Esophagus squamous epithelium (tissue), 5 donors: ENCODE measurements at places on chromosomes 16 and 17. TPM values are rescaled to one million over a fixed set of nuclear protein-coding genes. Genes with fewer than 3 reads are reported as not detected.

GRCh38 chr17:51560398-51560797 is 300.1 kb downstream of the UTP18 start:
- no peak for DNase-seq

DNA sequence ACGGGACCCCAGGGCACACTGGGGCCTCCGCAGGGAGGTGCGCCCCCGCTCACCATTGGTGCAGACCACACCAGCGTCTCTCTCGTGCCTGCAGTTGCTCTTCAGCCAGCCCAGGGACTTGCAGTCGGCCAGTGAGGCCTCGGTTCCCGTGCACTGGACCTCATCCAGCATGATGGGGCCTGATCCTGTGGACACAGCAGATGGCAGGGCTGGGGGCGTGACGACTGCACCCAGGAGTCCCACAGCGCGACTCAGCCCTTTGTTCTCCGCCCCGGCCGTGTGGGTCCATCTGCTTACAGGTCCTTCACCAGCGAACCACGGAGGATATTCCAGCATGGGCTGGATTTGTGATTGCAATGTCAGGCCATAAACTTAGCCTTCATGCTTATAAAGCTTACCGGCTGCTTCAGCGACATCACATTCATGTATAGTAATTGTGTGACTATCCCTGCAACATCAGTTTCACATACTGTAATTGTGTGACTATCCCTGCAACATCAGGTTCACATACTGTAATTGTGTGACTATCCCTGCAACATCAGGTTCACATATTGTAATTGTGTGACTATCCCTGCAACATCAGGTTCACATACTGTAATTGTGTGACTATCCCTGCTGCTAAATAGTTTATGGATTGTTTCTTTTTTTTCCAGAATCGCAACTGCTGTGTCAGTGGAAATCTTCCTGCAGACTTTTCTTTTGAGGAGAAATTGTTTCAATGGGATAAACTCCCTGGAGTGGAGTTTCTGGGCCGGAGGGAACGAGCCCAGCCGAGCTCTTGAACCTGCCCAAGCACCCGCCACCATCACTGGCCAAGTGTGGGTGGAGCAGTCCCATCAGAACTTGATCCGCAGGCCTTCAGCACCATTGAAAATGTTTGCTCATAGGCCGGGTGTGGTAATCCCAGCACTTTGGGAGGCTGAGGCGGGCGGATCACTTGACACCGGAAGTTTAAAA is 4.8 kb downstream of the LGALS3BP start:
- no peak for DNase-seq

DNA sequence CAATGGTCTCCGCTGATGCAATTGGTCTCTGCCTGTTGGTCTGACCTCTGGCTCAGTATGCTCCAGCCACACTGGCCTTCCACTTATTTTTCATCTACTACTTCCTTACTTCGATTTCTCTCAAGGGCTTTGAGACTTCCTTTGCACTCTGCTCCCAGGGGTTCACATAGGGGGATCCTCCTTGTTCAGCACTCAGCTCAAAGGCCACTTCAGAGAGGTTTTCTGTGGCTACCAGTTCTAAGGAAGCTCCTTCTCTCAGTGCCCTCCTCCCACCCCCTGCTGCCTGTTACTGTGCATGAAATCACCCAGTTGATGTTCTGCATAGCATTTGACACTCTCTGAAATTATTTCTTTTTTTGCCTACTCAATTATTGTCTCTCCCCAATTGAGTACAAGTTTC is 476.4 kb downstream of the HS3ST3B1 start:
- no peak for DNase-seq

GRCh38 chr16:11306997-11307638 is 26.0 kb upstream of the PRM1 start:
- no peak for DNase-seq

DNA sequence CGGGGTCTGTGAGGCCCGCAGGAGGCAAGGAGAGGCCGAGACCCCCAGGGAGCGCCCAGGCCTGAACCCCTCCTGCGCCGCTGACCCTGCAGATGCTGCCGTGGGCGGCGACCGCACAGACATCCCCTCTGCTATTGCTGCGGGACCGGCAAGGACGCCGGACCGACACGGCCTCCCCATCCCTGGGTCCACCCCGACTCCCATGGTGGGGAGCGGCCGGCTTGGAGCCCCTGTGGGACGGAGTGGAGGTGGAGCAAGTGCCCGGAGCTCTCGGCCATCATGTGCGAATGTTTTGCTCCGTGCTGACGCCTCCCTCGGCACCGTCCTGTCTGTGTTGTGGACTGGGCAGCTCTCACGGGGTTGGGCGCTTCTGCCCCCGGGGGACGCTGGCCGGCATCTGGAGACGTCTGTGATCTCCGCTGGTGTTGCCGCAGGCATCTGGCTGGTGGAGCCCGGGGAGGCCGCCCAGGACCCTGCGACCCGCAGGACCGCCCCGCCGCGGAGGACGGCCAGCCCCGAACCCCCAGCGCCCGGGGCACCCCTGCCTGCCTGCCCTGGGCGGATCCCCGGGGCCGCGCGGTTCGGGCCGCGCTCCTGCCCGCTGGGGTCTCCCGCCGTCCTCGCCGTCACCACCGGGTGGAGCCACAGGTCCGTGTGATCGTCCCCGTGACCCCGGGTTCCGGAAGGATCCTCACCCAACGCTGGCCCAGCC is 12.8 kb upstream of the GNG13 start:
- DNase-seq = no peak

DNA sequence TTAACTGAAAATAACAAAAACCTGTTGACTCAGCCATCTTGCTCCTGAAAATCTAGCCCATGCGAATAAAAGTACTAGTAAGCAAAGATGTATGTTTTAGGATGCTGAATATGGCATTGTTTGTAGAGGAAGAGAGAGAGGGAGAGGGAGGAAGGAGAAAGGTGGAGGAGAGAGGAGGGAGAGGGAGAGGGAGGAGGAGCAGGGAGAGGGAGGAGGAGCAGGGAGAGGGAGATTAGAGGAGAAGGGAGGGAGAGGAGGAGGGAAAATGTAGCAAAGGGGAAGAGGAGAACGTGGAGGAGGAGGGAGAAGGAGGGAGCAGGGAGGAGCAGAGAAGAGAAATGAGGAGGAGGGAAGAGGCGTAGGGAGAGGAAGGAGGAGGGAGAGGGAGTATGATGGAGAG is 324.5 kb upstream of the EEF2KMT start:
- DNase-seq = no peak

DNA sequence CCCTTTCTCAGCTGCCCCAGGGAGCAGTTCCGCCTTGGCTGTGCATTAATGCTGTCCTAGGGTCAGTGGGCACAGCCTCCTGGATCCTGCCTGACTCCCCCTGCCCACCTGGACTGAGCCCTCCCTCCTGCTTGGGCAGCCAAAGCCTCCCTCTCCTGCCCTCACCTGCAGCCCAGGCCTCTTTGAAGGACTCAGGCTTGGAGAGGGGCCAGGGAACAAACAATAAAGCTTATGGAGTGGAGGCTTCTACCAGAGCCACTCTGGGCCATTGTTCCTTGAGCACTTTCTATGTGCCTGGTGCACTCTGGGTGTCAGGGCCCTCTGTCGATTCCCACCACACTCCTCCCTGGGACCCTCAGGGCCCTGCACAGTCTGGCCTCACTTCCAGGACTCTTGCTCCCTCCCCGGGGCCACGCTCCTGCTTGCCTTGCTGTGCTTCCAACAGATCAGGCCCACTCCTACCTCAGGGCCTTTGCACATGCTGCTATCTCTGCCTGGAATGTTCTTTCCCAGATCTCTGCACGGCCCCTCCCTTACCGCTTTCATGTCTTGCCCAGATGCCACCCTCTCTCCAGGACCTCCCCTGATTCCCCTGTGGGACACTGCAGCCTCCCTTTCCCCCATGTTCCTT is 5.0 kb downstream of the KCNJ12 start:
- DNase-seq = no peak

DNA sequence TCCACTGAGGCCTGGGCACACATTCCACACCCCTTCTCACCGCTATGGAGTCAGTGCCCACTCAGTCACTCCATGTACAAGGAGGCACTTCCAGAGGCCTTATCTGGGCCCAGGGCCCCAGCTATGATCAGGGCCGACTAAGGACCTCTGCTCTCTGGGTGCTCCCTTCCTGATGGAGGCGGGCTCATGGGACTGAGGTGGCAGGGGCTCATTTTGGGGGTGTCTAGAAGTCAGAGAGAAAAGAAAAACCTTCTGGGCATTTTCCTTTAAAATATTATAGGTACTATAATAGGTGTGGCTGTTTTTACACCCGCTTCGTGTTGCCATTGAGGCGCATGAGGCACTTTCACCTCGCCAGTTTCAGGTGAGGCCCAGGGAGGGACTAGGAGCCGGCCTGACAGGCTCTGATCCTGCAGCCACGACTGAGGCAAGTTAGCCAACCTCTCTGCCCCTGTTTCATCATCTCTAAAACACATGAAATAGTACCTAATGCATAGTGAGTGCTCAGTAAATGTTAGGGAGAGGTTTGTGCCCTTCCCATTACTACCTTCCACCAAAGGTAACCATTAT is 14.4 kb downstream of the B9D1 start:
- DNase-seq = no peak

DNA sequence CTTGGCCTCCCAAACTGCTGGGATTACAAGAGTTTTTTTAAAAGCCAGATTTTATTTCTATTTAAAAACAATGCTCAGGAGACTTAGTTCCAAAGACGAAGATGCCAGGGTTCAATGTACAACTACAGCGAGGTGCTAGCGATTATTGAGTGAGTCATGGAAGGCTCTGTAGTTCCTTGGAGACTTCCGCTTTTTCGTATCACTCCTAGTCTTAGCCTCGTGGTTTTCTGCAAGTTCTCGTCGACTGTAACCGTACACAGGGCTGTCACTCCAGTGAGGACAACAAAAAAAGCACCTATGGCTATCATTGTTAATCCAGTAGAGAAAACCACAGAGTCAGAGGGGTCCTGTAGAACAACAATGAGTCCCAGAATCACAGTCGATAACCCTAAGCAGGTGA is 22.7 kb upstream of the ZC3H7A start:
- no peak for DNase-seq

DNA sequence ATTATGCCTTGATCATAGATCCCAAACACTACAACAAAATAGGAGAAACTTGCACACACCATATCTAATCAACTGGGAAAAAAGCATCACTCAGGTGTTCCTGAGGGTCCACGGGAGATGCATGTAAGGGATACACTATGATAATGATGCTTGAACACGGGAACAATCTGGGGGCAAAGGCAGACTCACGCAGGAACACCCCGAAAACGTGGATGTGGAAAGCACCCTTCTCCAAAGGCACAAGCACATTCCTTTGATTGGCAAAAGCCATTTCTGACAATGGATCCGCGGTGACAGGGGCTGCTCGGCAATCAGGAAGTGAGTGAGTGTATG is 1.3 kb downstream of the ZNF652 start:
- DNase-seq = no peak

GRCh38 chr16:63998-64913 is 8.2 kb downstream of the RHBDF1 start:
- DNase-seq = no peak

- no peak for DNase-seq
These were observed 5.2 kb downstream of the ALOX12B start for GRCh38 chr17:8082292-8082691.

GRCh38 chr17:68622423-68622822 is 21.3 kb upstream of the FAM20A start:
- DNase-seq = no peak

The NGFR gene
- 6.4 TPM for total RNA-seq

The TBC1D3I gene
- total RNA-seq = 0.57 TPM

The ARL5C gene
- total RNA-seq = not detected
